Activated CD4-positive, alpha-beta T cell treated with anti-CD3 and anti-CD28 coated beads, Interleukin-2, amount 10 ng/mL, durations not matched to agents 7 days and 5 days (primary cell): ENCODE measurements at places on chromosomes 5 and 9. TPM values are rescaled to one million over a fixed set of nuclear protein-coding genes. Genes with fewer than 3 reads are reported as not detected.

The LMAN2 gene
- 132 TPM for total RNA-seq

The EDIL3 gene
- not detected for total RNA-seq

The FCN1 gene
- not detected for total RNA-seq

The DCTN3 gene
- 150 TPM for total RNA-seq

The EPB41L4A gene
- 0.62 TPM for total RNA-seq

The CDC25C gene
- 15.8 TPM for total RNA-seq

The INSL4 gene
- total RNA-seq: not detected

The HRCT1 gene
- not detected for total RNA-seq

The MROH2B gene
- not detected for total RNA-seq

The PCDHGA12 gene
- total RNA-seq: not detected

GRCh38 chr9:125652759-125653158 lies 54.2 kb downstream of the MAPKAP1 start:
- DNase-seq: no peak

GRCh38 chr5:135149956-135150723 lies 116.1 kb upstream of the PITX1 start:
- no peak for DNase-seq

DNA sequence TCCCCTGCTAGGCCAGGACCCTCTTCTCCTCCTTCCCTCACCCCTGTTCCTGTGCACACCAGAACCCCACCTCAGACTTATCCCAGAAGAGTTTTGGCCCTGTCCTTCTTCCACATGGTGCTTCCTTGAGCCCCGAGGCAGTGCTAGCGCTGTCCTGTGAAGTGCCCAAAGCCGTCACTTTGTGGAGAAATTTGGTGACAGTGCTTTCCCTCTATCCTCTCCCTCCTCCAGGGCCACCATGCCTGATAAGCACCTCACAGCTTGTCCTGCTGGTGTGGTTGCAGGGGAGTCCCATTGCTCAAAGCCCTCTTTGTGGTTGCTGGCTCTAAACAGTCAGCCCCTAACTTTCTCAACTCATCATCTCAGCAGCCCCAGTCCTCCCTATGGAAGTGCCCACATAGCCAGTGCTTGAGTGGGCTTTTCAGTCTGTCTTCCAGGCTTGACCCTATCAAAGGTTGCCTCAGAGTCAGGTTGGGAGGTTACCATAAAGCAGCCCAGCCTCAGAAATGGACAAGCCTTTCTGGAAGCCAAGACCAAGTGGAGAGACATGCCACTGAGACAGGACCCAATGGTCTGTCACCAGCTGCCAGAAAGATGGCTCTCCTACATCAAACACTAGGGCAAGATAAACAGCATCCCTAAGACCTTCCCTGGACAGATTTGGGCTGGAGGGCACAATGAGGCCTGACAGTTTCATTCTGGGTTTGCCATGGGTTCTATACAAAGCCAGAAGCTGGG lies 18.0 kb downstream of the IGIP start:
- no peak for DNase-seq

- DNase-seq: peak; percentile 62
Measured at GRCh38 chr9:89605465-89606048, 745 bp downstream of the GADD45G start.

GRCh38 chr5:134547579-134547978 lies 22.1 kb downstream of the JADE2 start:
- no peak for DNase-seq

DNA sequence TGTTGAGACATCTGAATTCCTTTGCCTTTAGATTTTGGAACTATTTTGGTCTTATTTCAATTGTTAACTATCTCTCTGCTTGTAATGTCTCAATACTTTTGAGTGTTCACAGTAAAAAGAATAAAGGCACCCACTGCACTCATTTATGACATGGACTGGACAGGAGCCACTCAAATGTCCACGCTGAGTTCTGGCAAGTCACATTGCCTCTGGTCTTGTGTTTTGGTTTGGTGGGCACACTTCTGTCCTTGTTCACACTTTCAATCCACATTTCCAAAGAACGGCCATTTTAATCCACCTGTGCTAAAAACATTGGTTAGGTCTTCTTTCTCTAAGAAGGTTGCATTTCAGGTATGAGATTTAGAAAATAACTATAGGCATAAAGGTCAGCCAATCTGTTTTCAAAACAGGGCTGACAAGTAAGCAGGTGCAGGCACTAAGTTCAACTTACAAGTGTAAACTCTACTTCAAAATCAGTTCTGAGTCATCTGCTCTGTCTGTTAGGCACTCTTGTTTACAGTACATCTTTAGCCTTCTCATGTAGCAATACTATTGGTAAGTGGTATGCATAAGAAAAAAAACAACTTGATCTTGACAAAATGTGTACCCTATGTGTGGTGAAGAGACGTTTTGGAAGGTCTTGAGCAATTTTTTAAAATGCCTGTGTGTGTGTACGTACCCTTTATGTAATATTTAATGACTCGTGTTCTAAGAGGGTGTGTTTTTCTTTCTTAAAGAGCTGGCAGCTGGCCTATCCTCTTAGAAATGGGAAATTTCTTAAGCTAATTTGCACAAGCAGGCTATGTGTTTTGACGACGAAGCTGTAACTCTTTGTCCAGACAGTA lies 31.5 kb upstream of the ZFAND5 start:
- DNase-seq: no peak

- DNase-seq: no peak
Measured at GRCh38 chr5:137587919-137588318, 88.8 kb upstream of the SPOCK1 start.
